ENCODE measurements at places on chromosomes 1 and 21.

DNA sequence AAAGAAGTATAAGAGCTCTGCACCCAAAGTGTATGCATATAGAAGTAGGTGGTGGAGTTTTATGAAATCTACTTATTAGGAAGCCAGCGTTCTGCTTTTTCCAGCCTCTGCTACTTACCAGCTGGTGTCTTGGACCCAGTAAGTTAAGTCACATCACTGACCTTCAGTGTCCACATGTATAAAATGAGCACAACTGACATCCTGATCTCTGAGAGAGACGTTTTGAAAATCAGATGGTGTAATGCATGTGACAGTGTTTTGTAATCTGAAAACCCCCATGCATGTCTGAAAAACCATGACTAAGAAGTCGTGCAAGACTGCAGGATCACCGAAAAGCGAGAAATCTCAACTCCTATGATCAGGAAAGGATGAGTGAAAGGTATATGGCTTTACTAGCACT lies 2.0 kb downstream of the CR1 start:
- DNase-seq: no peak

DNA sequence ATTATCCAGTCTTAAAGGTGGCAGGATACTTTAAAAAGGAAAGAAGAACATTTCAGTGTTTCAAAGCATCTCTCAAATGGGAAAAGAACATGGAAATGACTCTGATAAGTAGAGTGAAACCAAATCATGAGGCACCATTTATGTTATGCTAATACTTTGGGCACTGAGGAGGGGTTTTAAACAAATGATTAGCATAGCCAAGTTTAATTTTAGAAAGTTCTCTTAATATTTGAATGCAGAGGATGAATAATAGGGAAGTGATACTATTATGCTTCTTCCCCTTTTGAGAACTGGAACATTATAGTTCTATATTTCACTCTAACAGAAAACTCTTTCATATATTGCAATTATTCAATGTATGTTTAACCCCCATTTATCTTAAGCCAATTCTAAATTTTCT lies 1181.9 kb upstream of the PRMT6 start:
- no peak for DNase-seq

GRCh38 chr1:16085522-16085921 lies 12.1 kb upstream of the FAM131C start:
- DNase-seq: no peak

DNA sequence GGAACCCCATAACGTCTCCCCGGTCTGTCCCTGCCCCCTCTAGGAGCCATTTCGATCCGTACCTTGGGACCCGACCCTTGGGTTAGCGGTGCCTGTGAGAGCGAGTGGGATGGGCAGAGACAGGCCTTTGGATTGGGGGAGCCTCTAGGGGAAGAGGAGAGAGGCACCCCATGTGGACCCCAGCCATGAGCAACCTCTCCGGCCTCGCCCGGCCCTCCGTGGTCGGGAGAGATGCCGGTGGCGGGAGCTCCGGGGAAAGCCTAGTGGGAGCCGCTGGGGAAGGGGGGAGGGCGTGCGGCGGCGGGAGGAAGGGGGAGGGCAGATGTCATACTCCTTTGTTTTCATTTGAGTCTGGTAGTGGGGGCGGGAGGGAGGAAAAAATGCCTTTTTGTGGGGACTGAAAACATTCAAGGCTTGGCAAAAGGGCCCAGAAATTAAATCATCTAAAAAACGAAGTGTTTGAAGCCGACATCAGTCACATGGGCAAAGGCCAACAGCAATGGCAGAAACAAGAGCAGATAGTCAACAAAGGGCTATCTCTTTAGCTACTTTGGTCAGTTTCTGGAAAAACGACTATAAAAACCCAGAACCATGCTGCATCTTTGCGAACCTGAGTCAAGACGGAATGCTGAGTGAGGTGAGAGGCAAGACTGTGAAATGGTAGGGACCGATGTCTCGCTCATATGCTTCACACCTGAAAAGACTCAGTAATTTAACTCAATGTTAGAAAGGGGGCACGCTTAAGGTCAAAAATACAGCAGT lies 758 bp downstream of the PTBP2 start:
- peak; percentile 47 for DNase-seq

GRCh38 chr1:18132711-18133541 lies 25.3 kb downstream of the IGSF21 start:
- no peak for DNase-seq

DNA sequence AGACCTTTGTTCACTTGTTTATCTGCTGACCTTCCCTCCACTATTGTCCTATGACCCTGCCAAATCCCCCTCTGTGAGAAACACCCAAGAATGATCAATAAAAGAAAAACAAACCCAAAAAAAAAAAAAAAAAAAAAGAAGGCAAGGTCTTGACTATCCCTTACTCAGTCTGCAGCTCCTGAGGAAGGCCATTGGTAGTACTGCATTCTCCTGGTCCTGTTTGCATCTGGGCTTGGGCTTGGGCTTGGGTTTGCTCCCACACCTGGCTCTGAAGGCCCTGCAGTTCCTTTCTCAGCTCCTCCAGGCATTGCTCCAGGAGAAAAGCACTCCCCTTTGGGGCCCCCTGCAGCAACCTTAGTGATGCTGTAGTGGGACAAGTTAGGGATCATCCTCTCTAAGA lies 1.6 kb downstream of the CCDC163 start:
- DNase-seq: no peak

GRCh38 chr1:212979340-212980122 lies 29.2 kb downstream of the VASH2 start:
- peak; percentile 18 for DNase-seq

- DNase-seq: no peak
Observed at GRCh38 chr1:235004276-235004675, 124.4 kb downstream of the TOMM20 start.

DNA sequence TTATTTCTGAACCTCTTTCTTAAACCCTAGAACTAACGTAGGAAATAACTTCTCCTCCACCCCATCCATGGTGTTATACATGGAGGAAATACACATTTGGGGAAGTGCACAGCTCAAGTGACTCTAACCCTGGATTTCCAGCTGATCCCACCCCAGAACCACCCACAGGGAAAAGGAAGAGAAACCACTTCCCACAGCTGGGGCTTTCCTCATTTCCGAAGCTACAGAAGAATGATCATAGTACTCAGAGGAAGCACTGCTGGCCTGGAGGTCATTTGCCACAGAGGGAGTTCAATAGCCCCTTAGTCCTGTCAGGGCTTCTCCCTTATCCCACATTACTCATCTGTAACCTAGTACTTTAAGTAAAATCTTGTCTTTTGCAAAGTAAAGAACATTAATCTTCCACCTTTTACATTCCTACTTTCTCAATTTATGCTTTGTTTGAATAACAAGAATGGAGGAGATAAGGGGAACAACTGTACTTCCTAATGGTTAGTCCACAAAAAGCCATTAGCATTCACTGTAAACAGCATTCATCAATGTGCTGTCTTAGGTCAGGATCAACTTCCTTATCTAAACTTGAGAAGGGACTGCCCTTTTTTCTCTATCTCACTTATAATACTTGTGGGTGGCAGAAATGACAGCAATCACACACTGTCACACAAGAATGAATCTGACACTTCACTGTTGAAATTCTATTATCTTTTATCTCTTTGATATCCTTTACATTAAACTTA lies 63.0 kb upstream of the RGS1 start:
- DNase-seq: no peak

DNA sequence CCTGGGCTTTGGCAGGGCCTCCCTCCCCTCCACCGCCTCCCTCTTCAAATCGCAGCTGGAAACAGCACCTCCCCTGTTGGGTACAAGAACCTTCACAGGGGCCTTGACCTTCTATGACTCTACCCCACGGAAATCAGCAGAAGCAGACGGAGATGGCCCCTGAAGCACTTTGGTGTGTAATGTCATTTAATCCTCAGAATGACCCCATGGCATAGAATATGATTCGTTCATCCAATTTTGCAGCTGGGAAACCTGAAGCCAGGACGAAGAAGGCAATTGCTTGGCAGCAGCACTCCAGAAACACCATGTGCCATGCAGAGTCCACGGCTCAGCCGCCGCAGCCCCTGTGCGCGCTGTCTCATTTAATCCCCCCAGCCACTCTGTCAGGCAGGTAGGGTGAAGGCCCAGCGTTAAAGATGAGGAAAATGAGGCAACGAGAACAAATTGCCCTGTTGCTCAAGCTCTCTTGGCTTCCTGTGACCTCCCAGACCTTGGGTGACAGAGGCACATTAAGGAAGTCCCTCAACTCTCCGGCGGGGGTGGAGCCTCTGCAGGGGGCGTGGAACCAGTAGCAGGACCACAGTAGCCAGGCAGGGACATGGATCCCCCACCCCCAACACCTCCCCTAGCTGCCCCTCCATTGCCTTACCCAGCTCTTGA lies 25.8 kb upstream of the LAPTM5 start:
- no peak for DNase-seq

DNA sequence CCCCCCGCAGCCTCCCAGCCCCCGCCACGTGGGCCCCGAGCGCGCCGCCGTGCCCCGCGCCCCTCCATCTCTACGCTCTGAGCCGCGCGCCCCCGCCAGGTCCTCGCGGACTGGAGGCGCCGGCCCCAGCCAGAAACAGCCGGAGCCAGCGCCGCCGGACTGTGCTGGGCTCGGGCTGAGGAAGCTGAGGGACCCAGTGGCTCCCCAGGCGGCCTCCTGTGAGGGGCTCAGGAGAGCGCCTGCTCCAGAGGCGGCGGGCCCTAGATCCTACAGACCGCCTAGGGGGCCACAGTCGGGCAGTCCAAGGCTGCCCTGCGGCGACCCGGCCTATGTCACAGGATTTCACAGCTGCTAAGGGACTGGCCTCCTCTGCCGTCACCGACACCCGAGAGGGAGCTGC lies 82.1 kb downstream of the NENF start:
- no peak for DNase-seq

GRCh38 chr1:118900643-118901440 lies 87.3 kb downstream of the TBX15 start:
- DNase-seq: no peak

- peak; percentile 57 for DNase-seq
Observed at GRCh38 chr1:6490181-6491080, 1.0 kb downstream of the PLEKHG5 start.

DNA sequence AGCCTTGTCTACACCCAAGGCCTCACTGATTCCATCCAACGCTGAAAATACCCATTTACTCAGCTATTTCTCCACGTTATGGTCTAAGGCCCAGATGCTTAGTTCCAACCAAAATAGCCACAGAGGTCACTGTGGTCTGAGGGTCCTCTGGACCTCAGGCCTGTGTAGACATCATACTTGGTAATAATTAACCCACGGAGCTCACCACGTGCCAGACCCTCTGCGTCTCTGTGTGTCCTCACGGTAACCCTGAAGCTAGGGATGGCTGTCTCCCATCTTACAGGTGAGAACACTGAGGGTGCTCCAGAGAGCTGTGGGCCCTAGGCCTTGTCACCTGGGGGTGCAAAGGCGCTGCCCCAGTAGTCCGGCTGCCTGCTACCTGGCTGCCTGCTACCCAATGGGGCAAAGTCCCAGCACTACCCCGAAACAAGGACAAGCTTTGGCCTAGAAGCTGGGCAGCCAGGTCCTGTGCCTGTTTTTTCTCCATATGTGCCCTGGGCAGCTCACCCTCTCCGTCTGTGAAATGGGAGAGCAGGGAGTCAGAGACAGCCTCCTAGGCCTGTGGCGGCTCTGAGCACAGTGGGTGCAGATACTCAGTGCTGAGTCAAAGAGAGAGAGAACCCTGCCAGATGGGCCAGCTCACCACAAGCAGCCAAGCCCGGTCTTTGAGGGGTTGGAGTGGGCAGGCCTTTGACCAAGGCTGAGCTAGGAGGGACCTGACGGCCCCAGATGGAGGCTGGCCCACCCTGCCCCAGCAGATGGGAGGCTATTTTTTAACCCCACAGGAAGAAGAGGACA lies 17.0 kb upstream of the RUNX3 start:
- no peak for DNase-seq

GRCh38 chr21:28699596-28700259 lies 292.9 kb downstream of the LTN1 start:
- no peak for DNase-seq

DNA sequence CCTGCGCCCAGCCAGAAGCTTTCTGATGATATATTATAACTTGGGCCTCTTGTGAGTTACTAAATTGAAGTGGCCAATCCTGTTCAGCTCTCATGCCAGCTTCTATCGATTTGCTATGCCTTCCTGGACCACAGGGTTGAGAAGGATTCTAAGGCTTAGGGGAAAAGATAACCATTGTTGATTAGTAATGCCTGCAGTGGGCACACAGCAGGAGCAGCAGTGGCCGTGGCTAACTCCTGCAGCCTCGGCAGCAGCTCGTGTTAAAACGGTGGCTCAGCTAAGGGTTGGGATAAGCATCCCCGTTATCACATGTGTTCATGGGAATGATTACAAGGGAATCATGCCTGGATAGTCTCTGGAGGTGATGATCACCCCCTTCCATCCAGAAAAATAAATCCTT lies 20.5 kb upstream of the KCNE2 start:
- no peak for DNase-seq

- peak; percentile 22 for DNase-seq
Observed at GRCh38 chr1:40532844-40533424, 1.5 kb downstream of the ZNF684 start.

- DNase-seq: no peak
Observed at GRCh38 chr1:20996554-20996953, 180.1 kb downstream of the EIF4G3 start.

GRCh38 chr1:246680696-246681130 lies 43.5 kb upstream of the SCCPDH start:
- DNase-seq: no peak

- DNase-seq: no peak
Observed at GRCh38 chr1:198598796-198599321, 40.0 kb upstream of the PTPRC start.

- no peak for DNase-seq
Observed at GRCh38 chr1:219201656-219202055, 28.0 kb downstream of the LYPLAL1 start.

- DNase-seq: no peak
Observed at GRCh38 chr1:53783056-53783455, 44.1 kb upstream of the GLIS1 start.

DNA sequence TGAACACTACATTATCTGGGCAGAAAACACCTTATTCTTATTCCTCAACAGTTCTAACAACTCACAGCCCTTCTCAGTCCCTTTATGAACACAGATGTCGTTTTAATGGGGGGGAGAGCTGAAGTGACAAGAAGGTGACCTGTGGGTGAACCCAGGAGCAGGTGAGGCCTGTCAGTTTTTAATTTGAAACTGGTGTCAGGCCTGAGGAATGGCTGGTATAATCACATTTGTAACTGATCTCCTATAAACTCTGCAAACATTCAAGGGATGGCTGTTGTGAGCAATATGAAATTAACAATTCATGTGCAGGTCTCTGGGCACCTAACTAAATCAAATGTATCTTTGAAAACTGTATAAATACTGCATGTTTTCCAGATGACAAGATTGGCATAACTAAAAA lies 362.1 kb upstream of the NR5A2 start:
- DNase-seq: no peak

All from activated CD4-positive, alpha-beta T cell treated with anti-CD3 and anti-CD28 coated beads for 4 hours (primary cell).